NCI-H1417 treated with DMSO at 0.1 percent for 48 hours (cell line): ENCODE measurements at places on chromosomes 4 and X.
A peak's percentile ranks its signal among the peaks of the same experiment; 100 is the strongest.

DNA sequence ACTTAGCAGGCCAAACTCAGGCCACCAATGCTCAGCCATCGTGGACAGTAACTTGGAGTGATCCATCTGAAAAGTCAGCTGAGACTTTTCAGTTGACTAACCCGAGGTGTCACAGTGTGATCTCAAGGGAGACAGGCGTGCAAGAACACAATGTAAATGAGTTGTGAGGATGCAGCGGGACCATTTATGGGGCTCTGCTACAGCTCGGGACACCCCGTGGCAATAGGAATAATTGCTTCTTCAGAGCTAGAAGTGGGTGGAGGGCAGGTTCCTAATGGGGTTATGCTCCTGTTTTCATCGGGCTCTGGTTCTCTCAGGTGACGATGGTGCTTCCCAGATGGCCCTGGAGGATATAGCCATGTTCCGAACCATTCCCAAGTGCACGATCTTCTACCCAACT is 27.3 kb downstream of the TKTL1 start:
- no peak for DNase-seq

DNA sequence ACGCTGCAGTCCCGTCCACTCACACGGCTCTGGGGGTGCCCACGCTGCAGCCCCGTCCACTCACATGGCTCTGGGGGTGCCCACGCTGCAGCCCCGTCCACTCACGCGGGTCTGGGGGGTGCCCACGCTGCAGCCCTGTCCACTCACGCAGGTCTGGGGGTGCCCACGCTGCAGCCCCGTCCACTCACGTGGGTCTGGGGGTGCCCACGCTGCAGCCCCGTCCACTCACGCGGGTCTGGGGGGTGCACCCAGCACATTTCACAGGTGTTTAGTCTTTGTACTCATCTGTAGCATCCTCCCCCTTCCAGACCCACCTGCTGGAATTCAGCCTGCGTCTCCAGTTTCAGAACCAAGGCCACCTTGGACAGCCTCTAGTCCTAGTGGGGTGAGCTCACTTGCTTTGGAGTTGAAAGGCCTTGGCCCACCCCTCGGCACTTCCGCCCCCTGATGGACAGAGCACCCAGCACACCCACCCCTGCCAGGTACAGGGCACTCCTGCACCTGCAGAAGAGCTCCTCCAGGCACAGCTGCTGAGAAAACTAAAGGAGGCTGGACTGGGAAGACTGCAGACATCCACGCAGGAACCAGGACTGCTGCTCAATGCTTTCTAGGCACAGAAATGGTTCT is 73.0 kb downstream of the ABLIM2 start:
- no peak for DNase-seq

GRCh38 chr4:86117705-86118302 is 242.0 kb downstream of the MAPK10 start:
- DNase-seq, result no peak

- no peak for DNase-seq
These were observed 31.5 kb downstream of the PALLD start for GRCh38 chr4:168528131-168528949.

- DNase-seq, result no peak
These were observed 30.9 kb downstream of the RAB33B start for GRCh38 chr4:139484783-139485311.

DNA sequence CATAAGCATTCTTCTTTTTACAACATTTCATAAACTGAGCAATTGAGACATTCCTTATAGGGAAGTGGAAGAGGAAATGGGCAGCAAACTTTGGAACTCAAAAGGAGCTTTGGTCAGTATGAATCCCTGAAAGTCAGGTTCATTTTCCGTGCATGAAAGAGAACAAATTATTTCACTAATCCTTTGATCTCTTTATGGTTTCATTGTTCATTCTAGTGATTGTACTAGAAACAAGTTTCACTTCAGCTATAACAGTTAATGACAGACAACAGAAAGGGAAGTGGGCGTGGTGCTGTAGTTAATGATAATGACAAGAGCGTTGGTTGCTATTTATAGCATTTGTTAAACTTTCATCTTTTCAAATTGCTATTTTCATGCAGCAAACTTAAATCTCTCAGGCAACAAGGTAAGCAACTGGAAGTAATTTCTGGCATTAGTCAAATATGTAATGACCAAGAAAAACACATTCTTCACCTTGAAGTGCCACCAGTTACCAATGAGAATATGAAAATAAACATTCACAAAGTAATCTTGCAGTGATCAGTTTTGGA is 98.4 kb downstream of the AREG start:
- DNase-seq, result no peak

GRCh38 chrX:55187281-55187680 is 32.9 kb upstream of the PAGE5 start:
- no peak for DNase-seq

DNA sequence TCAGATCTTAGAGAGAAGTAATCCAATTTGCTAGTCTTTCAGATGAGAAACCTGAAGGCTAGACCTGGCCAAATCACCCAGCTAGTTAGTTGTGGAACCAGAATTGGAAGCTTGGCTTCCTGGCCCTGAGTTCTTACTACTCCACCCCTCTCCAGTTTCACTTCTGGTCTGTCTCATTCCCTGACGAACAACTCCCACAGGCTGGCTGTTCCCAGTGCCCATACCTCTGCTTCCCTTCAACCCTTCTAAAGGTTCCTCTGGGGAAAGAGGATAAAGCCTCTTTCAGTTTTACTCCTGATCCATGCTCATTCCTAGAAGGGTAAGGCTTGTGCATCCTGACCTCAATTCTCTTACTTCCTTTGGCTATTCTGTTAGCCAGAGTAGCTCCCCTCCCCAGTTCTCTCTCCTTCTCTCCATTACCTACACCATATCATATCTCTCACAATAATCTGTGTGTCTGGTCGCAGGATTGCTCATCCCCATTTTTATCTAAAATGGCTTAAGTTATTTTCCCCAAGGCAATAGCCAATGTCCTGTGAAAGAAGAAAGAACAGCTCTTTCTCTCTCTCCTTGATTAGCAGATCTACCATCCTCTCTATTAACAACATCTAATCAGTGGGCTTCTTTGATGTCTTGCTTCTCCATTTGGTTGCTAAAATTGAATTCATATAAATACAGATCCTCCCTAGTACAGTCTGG is 155.0 kb upstream of the MAOA start:
- DNase-seq, result no peak

DNA sequence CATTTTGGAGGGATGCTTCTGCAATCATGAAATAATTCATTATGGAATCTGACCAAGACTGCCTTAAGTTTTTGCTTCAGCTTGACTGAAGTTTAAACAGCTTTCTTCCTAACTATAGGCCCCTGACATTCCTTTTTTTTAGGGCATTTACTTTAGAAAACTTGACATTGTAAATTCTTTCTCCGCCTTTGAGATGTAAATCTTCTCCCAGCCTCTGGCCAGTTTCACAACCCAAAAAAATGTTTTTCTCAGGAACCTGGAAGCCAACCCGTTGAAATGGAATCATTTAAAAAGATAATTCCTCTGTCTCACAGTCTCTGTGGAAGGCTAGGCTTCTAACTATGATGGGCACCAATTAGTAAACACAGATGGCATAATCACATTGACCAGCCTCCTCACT is 710.4 kb upstream of the PABPC4L start:
- no peak for DNase-seq

DNA sequence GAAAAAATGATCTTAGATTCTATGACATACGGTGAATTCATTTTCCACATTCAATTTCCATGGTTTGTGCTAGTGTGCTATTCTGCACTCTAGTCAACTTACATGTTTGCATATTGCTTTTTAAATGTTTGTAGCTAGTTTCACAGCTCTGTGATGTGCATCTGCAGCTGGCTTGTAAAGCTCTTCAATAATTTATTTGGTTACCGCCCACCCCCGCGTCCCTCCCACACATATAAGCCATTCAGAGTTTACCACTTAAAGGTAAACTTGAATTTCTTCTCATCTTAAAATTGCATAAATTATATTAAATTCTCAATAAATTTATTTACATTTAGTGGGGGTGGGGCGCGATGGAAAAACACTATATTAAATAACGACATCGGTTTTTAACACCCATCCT is 291 bp upstream of the NBDY start:
- no peak for DNase-seq

DNA sequence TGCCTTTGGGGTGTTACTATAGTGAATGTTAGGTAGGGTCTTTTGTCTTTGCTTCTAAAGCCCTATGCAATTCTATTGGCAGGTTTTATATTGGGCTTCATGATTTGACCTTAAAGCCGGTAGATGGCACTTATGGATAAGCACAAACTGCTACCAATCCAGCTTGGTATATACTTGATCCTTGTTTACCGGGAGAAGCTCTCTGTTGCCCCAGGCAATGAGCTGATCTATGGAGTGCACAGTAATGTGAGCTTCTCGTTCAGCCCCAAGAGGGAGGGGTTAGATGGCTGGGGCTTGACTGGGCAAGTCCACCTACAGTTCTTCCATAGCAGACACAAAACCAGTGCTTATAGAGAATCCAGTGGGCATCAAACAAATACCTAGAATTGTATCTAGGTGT is 287.2 kb upstream of the CT83 start:
- DNase-seq, result peak; percentile 14

GRCh38 chr4:3701736-3702560 is 64.2 kb upstream of the ADRA2C start:
- DNase-seq, result peak; percentile 5
